Naive thymus-derived CD4-positive, alpha-beta T cell (primary cell): ENCODE measurements at places on chromosomes 13 and 19.

DNA sequence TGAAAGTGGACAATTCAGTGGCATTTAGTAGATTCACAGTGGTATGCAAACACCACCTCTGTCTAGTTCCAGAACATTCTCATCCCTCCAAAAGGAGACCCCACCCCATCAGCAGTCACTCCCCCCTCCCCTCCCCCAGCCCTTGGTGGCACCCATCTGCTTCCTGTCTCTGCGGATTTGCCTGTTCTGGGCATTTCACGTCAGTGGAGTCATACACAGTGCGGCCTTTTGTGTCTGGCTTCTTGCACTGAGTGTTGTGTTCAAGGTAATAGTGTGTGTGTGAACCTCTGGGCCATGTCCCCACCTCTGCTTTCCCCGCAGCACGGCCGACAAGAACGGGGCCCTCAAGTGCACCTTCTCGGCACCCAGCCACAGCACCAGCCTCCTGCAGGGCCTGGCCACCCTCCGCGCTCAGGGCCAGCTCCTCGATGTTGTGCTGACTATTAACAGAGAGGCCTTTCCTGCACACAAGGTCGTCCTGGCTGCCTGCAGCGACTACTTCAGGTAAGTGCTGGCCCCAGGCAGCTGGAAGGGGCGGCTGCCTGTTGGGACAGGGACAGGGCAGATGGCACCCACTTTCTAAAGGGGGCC lies 19.4 kb upstream of the CRTC1 start:
- no peaks in the 10 kb centered on the region for H3K4me1 ChIP-seq
- H3K27ac ChIP-seq = peak overlapping the region; percentile 53
- no peak for DNase-seq
- H3K27me3 ChIP-seq = no peaks in the 10 kb centered on the region

DNA sequence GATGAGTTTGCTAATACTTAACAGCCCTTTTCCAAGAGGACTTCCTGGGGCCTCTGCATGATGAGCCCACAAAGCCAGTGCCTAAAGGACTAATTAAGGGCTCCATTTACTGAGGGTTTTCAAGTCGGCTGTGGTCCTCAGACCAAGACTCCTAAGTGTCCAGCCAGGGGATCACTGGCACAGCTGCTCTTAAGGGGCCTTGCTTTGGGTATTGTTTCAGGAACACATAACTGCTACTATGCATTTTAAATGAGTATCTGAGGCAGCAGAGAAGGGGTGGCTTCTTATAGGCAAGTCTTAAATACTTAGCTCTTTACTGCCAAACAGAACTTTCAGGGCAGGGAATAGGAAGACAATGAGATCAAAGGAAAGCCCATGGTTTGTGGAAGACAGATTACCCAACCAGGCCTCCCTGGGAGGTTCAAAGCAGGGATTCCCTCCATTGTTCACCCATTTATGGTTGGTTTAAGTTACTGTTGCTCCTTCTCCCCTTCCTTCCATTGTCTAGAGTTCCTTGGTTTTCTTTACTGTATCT lies 61.9 kb downstream of the TNFRSF19 start:
- H3K27me3 ChIP-seq = no peaks in the 10 kb centered on the region
- no peak overlapping the region for H3K4me3 ChIP-seq
- no peaks in the 10 kb centered on the region for H3K4me1 ChIP-seq
- no peak overlapping the region for H3K27ac ChIP-seq

- H3K4me1 ChIP-seq = peaks cover 11% of the 10 kb centered on the region
- DNase-seq = no peak
- H3K36me3 ChIP-seq = no peaks in the 10 kb centered on the region
- no peaks in the 10 kb centered on the region for H3K27me3 ChIP-seq
- no peak overlapping the region for H3K4me3 ChIP-seq
- H3K27ac ChIP-seq = no peak overlapping the region
Observed at GRCh38 chr19:17248011-17248776, 2.5 kb upstream of the NR2F6 start.

DNA sequence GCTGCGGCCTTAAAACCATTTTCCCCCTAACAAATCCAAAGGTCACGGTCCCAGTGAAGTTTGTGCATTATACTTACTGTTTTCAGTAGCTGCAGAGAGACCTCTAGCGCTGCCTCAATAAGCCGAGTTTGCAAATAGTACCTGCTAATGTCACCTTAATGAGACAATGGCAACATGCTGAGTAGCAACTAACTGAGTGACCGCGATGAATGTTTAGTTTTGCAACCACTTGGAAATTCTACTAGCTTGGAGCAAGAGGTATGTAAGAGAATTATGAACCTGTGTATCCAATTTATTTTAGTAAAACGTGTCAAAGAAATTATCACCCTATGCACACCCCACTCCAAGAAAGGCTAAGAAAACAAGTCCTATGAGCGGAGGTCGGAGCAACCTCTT lies 1.2 kb downstream of the KPNA3 start:
- no peaks in the 10 kb centered on the region for H3K27me3 ChIP-seq
- H3K4me1 ChIP-seq = peaks cover 19% of the 10 kb centered on the region
- no peak for DNase-seq
- peak overlapping the region; percentile 68 for H3K4me3 ChIP-seq
- no peaks in the 10 kb centered on the region for H3K36me3 ChIP-seq

- H3K27me3 ChIP-seq = no peaks in the 10 kb centered on the region
- H3K4me1 ChIP-seq = no peaks in the 10 kb centered on the region
- peak; percentile 87 for DNase-seq
- H3K36me3 ChIP-seq = no peaks in the 10 kb centered on the region
- peak overlapping the region; percentile 66 for H3K27ac ChIP-seq
Observed at GRCh38 chr19:35702223-35703012, 1.9 kb upstream of the ZBTB32 start.
